ENCODE measurements at places on chromosomes 5 and 9. TPM values are rescaled to one million over a fixed set of nuclear protein-coding genes. Genes with fewer than 3 reads are reported as not detected.

DNA sequence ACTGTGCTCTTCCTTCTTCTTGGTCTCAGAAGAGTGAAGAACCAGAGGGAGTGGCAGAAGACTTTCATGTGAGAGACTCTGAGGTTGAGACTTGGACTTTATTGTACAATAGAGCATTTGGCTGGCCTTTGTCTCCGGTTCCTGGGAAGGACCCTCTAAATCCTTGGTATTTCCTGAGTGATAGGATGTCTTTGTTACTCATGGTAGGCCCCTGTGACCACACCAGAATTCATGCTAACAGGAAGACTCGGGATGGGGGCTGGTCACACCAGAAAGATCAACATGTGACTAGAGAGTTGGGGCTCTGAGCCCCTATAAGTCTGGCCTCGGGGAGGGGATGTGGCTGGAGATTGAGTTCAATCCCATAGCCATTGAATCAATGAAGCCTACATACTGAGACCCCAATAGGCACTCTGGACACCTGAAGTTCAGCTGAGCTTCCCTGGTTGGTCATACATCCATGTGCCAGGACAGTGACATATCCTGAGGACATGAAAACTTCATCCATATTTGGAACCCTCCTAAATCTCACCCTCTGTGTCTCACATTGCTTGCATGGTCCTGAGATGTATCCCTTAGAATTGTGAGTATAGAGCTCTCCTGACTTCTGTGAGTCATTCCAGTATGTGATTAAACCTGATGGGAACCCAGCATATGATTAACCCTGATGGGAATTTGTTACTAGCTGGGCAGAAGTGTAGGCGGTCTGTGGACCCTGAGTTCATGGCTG, 201.7 kb downstream of the GADD45G start:
- no peak for DNase-seq
- peaks cover 8% of the 10 kb centered on the region for H3K4me1 ChIP-seq
- H3K36me3 ChIP-seq, result no peaks in the 10 kb centered on the region
- H3K27me3 ChIP-seq, result no peaks in the 10 kb centered on the region

DNA sequence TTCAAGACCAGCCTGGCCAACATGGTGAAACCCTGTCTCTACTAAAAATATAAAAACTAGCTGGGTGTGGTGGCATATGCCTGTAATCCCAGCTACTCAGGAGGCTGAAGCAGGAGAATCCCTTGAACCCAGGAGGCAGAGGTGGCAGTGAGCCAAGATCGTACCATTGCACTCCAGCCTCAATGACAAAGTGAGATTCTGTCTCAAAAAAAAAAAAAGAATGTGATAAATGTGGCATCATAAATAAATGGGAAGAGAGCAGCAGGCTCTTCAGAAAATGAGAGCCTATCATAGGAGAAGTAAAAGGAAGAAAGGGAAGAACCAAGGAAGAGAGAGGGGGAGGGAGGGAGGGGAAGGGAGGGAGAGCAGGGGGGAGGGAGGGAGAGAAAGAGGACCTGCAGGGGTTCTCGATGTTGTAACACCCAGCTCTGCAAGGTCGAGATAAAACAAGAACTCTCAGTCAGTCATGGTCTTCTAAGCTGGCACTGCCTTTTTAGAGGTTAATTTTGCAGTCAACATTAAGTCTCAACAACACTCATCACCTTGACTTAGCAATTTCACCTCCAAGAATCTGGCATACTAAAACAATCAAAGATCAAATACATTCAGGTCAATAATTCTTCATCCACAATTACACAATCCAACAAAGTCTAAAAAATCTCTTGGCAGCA, 68.7 kb upstream of the SIMC1 start:
- H3K27ac ChIP-seq, result no peak overlapping the region
- H3K36me3 ChIP-seq, result no peaks in the 10 kb centered on the region
- H3K4me3 ChIP-seq, result no peak overlapping the region
- peaks cover 48% of the 10 kb centered on the region for H3K27me3 ChIP-seq
- DNase-seq, result no peak

- no peak overlapping the region for H3K27ac ChIP-seq
- peak overlapping the region; percentile 48 for H3K4me3 ChIP-seq
- DNase-seq, result peak; percentile 70
- peaks cover 46% of the 10 kb centered on the region for H3K4me1 ChIP-seq
- no peaks in the 10 kb centered on the region for H3K36me3 ChIP-seq
These were observed 15.2 kb downstream of the EXD3 start for GRCh38 chr9:137407590-137408300.

DNA sequence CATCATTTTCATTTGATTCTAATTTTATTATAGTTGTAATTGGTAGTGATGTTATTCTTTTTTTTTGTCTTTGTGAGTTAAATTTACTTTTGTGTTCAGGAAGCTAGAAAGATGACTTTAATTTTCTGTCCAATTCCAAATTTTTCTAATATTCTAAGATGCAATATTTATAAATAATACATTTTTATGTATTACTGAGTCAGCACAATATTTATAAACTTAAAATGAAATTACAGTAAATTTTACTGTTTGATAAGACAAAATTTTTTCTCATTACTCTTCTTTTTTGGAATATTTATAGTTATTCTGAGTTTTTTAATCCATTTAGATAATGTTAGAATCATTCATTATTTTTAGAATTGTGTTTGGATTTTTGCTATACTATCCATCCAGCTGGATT, 1637.9 kb upstream of the ACO1 start:
- no peaks in the 10 kb centered on the region for H3K4me1 ChIP-seq
- H3K27me3 ChIP-seq, result no peaks in the 10 kb centered on the region
- no peak for DNase-seq
- no peak overlapping the region for H3K4me3 ChIP-seq

LCN1 gene
- total RNA-seq, result not detected

CRHBP gene
- 0.65 TPM for total RNA-seq

SLC34A3 gene
- total RNA-seq, result not detected

DNA sequence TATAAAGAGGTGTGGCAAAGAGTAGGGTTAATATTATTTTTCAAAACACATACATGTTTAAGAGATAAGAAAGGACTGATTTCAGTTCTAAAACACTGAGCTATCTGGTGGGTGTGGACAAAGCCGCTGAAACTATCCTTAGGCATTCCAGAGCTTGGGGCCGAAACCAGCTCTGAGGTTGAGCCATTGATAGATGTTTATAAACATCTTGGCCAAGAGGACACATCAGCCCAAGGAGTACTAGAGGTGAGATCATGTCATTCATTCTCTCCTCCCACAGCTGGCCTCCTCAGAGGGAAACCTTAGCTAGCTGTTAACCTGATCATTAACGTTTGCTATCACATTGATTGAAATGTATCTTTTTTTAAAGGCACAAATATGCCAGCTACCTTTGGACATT, 89.9 kb downstream of the NLN start:
- no peak overlapping the region for H3K4me3 ChIP-seq
- H3K4me1 ChIP-seq, result peaks cover 17% of the 10 kb centered on the region
- H3K27ac ChIP-seq, result no peak overlapping the region
- DNase-seq, result no peak
- no peaks in the 10 kb centered on the region for H3K27me3 ChIP-seq

DNA sequence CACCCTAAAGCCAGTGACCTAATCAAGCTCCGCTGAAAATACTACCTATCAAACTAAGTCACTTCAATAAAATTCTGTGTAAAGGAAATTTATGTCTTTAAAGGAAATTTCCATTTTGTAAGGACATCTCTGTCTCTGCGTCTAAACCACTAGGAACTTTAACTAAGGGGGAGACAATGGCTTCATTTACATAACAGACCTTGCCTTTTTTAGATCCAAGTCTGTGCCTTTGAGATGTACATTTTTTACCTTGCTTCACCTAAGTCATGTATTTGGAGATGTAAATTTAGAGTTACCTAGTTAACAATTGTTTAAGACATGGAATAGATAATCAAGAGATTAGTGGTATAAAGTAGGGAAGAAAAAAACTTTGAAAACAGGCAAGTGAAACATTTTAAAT, 10.2 kb upstream of the GLT6D1 start:
- no peaks in the 10 kb centered on the region for H3K4me1 ChIP-seq
- H3K27me3 ChIP-seq, result no peaks in the 10 kb centered on the region
- H3K36me3 ChIP-seq, result no peaks in the 10 kb centered on the region
- H3K4me3 ChIP-seq, result no peak overlapping the region
- DNase-seq, result no peak

- H3K4me1 ChIP-seq, result peaks cover 5% of the 10 kb centered on the region
- no peak overlapping the region for H3K4me3 ChIP-seq
- no peak for DNase-seq
- H3K36me3 ChIP-seq, result peaks cover 16% of the 10 kb centered on the region
These were observed 21.4 kb downstream of the SNX18 start for GRCh38 chr5:54539001-54539400.

- H3K4me1 ChIP-seq, result peaks cover 10% of the 10 kb centered on the region
- H3K36me3 ChIP-seq, result no peaks in the 10 kb centered on the region
- no peak overlapping the region for H3K27ac ChIP-seq
- peaks cover 60% of the 10 kb centered on the region for H3K27me3 ChIP-seq
These were observed 34.3 kb downstream of the EXOC3 start for GRCh38 chr5:477247-477646.

MAST4 gene
- 75.3 TPM for total RNA-seq

PANK3 gene
- total RNA-seq, result 18.3 TPM

DNA sequence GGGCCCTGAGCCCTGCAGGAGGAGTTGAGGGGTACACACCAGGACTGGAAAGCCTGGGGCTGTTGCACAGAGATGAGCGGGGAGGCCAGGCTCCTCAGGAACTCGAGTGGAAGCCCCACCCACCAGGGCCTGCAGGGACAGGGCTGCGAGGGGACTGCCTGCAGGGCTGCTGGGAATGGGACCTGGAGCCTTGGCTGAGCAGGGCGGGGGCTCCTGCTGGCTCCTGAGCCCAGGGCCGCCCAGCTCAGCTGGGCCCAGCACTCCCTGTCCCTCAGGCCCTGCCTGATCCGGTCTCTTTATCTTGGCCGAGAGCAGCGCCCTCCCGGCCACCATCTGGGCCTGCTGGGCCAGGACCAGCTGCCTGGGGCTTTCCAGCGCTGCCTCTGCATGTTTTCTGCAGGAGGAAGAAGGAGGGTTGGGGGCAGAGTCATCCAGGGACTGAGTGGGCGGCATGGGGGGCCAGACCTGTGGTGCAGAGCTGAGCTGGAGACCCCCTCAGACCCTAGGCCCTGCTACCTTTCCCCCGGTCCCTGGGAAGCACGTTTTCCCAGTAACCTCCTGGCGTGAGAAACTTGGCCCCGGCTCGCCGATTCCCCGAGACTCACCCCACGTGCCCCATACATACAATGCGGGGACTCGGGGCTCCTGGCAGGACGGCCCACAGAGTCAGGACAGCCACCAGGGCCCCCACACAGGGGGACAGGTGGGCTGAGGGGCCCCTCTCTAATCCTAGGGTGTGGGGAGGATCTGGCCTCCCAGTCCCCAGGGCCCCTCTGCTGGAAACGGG, 9.4 kb downstream of the LCN12 start:
- no peak for DNase-seq
- H3K4me1 ChIP-seq, result peaks cover 28% of the 10 kb centered on the region
- no peaks in the 10 kb centered on the region for H3K27me3 ChIP-seq
- H3K4me3 ChIP-seq, result no peak overlapping the region

DNA sequence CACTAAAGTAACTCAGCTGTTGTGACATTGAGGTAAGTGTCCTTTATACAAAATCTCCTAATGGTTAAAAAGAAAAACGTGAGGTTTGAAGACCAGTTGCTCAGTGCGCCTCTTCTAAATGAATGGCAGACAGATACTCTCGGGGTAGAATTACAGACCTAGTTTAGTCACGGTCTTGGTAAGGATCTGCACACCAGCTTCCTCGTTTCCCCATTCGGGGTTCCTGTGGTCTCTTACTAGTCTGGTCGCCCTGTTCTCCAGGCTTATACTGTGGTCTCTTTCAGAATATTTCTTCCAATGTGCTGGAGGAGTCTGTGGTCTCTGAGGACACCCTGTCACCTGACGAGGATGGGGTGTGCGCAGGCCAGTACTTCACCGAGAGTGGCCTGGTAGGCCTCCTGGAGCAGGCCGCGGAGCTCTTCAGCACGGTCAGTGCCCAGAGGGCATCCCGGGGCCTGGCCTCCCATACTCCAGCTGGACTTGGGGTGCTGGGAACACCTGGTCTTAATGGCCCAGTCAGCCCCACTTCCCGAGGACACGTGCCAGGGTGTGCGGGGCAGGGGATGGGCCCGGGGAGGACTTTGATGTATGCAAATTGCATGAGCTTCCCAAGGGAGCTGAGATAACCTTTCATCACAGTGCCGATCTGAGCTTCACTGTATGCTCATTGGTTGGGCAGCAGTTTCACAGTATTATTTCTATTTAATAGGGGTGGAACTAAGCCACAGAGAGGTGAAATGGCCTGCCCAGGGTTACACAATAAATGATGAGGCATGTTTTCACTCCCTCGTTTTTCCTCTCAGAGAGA, 224.5 kb downstream of the DOCK8 start:
- no peaks in the 10 kb centered on the region for H3K36me3 ChIP-seq
- no peak for DNase-seq
- no peak overlapping the region for H3K4me3 ChIP-seq

- no peak overlapping the region for H3K4me3 ChIP-seq
- H3K36me3 ChIP-seq, result no peaks in the 10 kb centered on the region
- no peaks in the 10 kb centered on the region for H3K27me3 ChIP-seq
- H3K27ac ChIP-seq, result no peak overlapping the region
- no peaks in the 10 kb centered on the region for H3K4me1 ChIP-seq
These were observed 210.6 kb downstream of the AUH start for GRCh38 chr9:91150998-91151717.

- no peaks in the 10 kb centered on the region for H3K36me3 ChIP-seq
- DNase-seq, result no peak
- H3K4me3 ChIP-seq, result no peak overlapping the region
- H3K4me1 ChIP-seq, result no peaks in the 10 kb centered on the region
- H3K27me3 ChIP-seq, result no peaks in the 10 kb centered on the region
These were observed 2.7 kb downstream of the DYNC2I2 start for GRCh38 chr9:128653908-128654307.

- no peak for DNase-seq
- H3K27me3 ChIP-seq, result no peaks in the 10 kb centered on the region
- H3K36me3 ChIP-seq, result peaks cover 9% of the 10 kb centered on the region
- no peak overlapping the region for H3K4me3 ChIP-seq
These were observed 14.7 kb downstream of the CEP72 start for GRCh38 chr5:626850-627249.

GRAMD2B gene
- total RNA-seq, result 50.4 TPM

- no peaks in the 10 kb centered on the region for H3K4me1 ChIP-seq
- H3K36me3 ChIP-seq, result no peaks in the 10 kb centered on the region
- H3K27ac ChIP-seq, result no peak overlapping the region
- H3K27me3 ChIP-seq, result no peaks in the 10 kb centered on the region
These were observed 40.3 kb upstream of the TNFAIP8 start for GRCh38 chr5:119315516-119315949.

IRX2 gene
- 0.44 TPM for total RNA-seq

- no peaks in the 10 kb centered on the region for H3K4me1 ChIP-seq
- H3K4me3 ChIP-seq, result no peak overlapping the region
- H3K27me3 ChIP-seq, result no peaks in the 10 kb centered on the region
- no peak for DNase-seq
- no peak overlapping the region for H3K27ac ChIP-seq
These were observed 182.0 kb downstream of the LURAP1L start for GRCh38 chr9:12956805-12957204.

DNA sequence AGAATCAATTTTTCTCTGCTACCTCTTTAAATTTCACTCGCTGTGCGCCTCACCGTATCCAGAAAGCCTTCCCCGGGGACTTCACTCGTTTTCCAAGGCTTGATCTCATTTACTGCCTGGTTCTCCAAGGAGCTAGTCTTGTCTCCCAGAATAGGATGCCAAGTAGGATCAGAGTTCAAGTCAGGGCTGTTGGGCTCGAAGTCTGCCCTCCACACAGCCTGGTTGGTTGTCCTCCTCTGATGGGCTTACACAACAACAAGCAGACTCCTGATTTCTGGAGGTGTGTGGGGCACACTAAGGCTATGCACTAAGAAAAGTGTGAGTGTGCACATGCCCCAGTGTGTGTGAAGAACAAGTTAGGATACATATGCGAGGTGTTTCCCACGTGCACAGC, 14.0 kb upstream of the TNIP1 start:
- no peak for DNase-seq
- no peaks in the 10 kb centered on the region for H3K27me3 ChIP-seq
- no peak overlapping the region for H3K4me3 ChIP-seq
- peak overlapping the region; percentile 51 for H3K27ac ChIP-seq
- peaks cover 25% of the 10 kb centered on the region for H3K4me1 ChIP-seq

SPATA31A3 gene
- total RNA-seq, result not detected

LCN9 gene
- total RNA-seq, result not detected

Data from heart left ventricle (tissue), 16 donors.